ENCODE measurements at places on chromosomes 7 and 10.

DNA sequence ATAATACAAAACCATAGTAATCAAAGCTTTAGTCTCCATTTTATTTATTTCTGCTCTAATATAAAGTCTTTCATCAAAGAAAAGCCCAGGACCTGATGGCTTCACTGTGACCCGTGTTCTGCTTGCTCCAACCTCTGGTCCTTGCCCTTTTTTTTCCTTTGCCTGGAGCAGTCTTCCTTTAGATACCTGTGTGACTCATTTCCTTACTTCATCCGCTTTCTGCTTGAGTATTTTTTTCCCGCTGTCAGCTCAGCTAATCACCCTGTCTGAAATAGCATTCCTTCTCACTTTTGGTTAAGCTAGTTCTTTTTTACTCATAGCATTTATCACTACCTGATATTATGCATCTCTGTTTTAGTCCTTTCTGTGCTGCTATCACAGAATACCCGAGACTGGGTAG lies 194.8 kb downstream of the ABCA13 start:
- no peak for DNase-seq

DNA sequence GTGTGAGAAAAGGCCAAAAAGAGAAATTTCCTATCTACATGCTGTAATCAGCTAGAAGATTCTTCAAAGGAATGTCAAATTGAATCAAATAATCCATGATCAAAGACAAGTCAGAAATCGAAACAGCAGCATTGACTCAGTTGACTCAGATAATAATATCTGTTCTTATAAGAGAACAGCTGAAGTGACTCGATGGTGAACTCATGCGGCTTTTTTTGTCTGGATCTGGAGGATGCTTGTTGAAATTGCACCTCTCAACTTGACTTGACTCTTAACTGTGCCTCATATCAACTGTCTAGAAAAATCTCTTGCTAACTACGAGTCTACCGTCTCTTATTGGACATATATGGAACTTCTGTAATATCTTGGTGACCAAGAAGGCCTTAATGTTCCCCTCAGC lies 599.5 kb downstream of the PHTF2 start:
- DNase-seq = no peak

DNA sequence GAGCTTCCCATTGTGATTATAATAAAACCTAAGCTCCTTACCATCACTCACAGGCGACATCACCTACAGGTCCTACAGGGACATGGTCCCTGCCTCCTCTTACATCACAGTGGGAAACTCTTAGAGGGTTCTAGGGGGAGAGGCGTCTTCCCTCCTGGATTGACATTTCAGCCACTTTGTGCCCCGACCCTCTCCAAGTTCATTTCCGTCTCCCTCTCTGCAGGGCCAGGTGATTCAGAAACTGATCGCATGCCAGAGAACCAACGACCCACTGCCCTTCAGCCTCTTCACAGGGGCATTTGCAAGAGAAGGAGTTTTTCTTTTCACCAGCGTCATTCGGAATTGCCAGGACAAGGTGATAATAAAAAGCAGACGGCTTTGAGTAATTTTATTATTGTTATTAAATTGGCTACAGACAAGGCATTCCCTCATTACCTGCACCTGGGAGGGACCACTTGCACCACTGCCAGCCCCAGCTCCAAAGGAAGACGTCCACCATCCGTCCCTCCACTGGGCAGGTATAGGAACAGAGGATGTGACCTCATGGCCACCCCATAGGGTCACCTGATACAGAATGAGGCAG lies 85.8 kb upstream of the CUX1 start:
- no peak for DNase-seq

GRCh38 chr7:134327896-134328295 lies 11.2 kb upstream of the SLC35B4 start:
- DNase-seq = peak; percentile 43

- no peak for DNase-seq
Observed at GRCh38 chr10:15169555-15170401, 1.3 kb upstream of the NMT2 start.

DNA sequence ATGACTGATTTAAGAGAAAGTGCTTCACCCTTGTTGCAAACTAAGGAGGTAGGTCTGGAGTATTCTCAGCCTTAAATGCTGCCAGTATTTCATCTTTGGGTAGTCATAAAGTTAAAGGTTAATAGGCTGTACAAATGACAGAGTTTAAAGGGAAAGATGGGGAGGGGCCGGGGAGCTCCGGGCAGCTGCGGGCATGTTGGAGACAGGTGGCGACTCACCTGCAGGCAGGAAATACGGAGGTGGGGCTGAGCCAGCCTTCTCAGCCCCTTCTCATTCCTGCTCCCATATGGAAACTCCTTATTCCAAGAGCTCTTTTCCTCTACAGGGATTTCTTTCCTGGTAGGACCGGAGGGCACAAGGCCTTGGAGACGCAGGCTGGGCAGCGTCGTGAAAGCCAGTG lies 31.8 kb upstream of the HMX3 start:
- no peak for DNase-seq

DNA sequence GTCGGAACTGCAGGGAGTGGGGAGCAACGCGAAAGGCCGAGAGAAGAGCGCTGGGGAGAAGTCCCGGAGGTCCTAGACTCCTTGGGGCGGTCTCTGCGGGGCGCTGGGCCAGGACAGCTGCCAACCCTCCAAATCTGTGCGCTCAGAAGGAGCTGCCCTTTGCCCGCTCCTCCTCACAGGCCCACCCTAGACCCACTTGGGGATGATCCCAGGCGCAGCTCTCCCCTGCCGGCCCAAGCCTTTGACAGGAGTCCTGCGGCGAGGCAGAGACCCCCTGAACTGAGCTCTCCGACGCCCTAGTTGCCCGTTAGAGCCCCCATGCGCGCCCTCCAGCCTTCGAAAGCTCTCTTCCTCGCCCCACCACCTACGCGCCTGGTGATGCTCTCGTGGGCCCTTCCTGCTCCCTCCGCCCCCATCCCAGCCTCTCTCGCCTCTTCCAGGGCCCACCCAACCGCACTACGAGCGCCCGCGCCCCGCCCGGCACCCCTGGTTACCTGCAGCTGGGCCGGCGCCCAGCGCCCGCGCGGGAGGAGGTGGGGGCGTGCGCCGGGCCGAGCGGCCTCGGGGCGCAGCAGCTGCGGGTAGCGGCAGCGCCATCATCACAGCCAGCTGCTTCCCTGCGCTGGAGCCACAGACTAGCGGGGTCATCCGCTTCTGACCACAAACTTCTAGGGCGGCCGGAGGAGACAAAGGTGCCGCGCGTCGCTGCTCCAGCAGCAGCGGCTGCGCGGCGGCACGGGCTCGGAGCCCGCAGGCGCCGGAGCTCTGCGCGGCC lies 353.4 kb downstream of the DNAJB6 start:
- no peak for DNase-seq

DNA sequence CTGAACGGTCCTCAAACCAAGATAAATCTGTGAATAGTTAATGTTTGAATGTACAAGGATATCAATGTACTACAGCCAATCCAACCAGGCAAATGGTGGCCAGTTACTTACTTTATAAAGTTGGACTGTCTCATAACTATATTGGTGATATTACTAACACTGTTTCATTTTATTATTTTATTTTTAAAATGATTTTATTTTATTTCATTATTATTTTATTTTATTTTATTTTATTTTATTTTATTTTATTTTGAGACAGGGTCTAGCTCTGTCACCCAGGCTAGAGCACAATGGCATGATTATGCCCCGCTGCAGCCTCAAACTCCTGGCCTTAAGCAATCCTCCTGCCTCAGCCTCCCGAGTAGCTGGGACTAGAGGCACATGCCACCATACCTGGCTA lies 6.8 kb downstream of the IL15RA start:
- no peak for DNase-seq

- peak; percentile 72 for DNase-seq
Observed at GRCh38 chr10:89481662-89482061, 53.7 kb downstream of the SLC16A12 start.

- no peak for DNase-seq
Observed at GRCh38 chr10:13784067-13784466, 197.3 kb downstream of the PRPF18 start.

- DNase-seq = no peak
Observed at GRCh38 chr10:100882252-100882651, 30.5 kb upstream of the SLF2 start.

- DNase-seq = no peak
Observed at GRCh38 chr7:93414574-93414973, 159.9 kb downstream of the CALCR start.

DNA sequence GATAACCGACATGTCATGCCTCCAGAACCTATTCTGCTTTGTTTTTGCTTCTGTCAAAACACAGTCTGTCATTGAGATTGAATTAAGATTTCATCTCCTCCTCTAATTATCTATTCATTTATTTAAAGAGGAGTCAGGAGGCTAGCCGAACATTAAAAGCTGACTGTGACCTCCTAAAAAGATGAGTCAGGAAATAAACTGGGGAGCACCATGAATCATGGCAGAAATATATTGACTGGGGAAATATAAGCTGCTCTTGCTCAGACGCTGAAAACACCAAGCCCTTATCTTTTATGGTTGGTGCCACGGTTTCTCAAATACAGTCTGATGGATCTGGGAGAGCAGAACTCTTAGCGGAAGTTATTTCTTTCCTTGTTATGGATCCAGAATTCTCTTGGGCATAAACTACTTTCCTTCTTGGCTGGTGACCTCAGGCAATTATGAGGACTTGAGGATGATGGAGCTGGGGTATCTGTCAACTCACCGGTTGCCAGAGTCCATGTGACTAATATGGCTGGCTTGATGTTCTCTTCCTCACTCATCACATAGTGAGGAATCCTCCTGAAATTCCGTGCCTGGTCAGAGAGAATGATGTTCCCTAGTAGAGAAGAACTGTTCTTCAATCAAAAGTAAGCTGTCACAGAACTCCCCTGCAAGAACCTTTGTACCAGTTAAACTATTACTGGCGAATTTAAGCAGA lies 307.6 kb upstream of the PHYHIPL start:
- DNase-seq = no peak

DNA sequence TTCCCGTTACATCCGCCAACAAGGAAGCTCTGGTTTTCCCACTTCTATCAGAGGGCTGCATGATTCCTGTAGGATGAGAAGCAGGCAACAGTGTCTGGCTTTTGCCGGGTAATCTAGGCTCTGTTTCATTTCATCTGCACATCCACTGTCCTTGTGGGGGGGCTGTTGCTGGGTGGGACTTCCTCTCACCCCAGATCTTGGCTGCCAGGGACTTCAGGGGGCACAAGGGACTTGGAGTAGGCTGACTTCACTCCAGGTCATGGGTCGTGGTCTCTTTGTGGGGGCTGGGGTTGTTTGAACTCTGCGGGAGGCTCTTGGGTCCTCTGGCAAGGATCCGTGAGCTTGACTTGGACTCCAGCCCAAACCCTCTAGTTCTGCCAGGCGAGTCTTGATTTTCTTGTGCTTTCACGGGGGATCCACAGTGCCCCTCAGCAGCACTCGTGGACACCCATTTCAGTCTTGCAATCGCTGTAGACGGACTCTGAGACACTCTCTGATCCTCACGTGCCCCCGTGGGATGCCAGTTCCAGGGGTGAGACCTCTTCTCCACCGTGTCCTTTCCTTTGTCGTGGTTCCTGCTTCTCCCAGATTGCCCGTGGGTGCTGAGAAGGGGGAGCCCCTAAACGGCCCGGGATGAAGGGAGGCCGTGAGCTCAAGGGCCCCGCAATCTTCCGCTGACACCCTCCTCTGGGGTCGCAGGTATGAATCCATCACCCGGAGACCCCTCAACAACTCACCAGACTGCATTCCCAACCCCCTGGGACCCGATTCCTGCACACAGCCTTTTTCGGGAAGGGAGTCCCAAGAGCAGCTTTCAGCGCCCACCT lies 21.4 kb upstream of the ZNF273 start:
- DNase-seq = peak; percentile 7

DNA sequence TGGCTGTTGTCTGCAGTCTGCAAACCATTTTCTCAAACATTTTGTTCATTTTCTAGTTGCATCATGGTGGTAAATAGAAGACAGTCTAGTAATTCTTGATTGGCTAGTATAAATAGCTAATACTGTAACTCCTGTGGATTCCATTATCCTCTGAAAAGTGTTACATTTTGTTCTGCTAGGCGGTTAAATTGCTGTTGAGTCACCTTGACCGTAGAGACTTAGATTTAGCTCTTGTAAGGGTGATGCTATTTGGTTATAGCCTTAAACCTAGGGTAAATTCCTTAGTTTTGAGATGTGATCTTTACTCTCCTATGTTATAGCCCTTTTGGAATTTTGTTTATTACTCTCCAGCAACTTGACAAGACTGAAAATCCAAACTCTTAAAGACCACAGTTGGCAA lies 58.8 kb downstream of the SHOC2 start:
- no peak for DNase-seq

DNA sequence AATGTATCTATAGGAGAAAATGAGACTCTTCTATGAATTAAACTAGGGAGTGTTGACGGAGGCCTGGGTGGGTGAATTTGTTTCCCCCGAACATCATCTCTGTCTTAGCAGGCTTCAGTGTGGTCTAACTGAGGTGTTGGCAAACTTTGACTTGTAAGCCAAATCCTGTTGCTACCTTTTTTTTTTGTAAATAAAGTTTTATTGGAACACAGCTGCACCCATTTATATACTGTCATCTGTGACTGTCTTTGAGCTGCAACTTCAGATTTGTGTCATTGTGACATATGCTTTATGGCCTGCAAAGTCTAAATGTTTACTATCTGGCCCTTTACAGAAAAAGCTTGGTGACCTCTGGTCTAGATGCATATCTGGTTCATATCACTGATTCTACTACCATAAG lies 455.9 kb downstream of the LRMDA start:
- DNase-seq = no peak

DNA sequence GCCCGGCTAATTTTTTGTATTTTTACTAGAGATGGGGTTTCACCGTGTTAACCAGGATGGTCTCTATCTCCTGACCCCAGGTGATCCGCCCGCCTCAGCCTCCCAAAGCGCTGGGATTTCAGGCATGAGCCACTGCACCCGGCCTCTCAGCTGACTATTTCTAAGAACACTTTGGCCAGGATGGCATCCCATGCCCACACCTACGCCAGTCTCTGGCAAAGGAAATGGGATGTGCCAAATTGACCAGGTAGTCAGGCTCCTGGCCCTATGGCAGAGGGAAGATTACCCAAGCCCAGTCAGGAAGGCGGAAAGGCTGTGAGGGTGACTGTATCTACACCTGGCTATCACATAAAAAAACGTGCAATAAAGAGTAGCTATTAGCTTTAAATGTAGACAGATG lies 94.1 kb upstream of the DUSP5 start:
- DNase-seq = no peak

DNA sequence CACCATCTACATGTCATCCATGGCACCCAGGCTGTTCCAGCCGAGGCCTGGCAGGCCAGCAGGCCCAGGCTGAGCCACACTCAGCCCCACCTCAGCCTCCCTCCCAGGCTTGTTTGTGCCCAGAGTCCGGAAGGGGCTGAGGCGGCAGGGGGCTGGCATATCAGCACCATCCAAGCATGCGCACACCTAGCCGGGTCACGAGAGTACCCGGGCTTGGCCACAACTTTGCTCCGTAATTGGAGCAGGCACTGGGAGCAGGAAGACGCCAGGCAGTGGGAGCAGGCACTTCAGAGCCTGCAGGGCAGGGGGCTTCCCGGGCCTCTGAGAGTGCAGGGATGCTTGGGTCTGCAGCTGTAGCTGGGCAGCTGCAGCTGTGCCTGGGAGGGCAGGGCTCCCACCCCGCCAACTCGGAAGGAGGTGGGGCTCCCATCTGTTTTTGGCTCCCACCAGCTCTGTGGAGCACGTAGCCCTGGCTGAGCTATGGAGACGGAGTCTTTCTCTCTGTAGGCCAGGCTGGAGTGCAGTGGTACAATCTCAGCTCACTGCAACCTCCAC lies 15.2 kb upstream of the TSPAN15 start:
- no peak for DNase-seq

GRCh38 chr10:131271195-131271880 lies 40.2 kb downstream of the TCERG1L start:
- DNase-seq = no peak

Data from AG20443 (cell line).